ENCODE measurements at places on chromosomes 3 and 15.
A peak's percentile ranks its signal among the peaks of the same experiment; 100 is the strongest.

- DNase-seq: no peak
Observed at GRCh38 chr3:157100608-157101396, 59.1 kb downstream of the CCNL1 start.

DNA sequence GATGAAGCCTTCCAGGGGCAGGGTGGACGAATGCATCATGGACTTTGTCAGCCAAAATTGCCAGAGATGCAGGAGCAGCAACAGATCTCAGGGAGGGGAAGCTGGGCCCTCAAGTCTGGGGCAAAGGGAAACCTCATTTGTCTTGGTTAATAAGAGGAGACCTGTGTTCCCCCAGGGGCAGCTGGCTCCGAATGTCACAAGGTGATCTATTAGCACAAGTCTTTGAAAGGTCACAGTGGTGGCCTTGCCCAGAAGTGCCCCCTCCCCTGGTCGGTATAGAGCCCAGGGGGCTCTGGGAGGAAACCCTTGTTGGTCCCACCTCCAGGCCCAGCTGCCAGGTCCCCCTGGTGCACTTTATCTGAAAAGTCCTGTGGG, 46.2 kb downstream of the ABTB1 start:
- DNase-seq: no peak

DNA sequence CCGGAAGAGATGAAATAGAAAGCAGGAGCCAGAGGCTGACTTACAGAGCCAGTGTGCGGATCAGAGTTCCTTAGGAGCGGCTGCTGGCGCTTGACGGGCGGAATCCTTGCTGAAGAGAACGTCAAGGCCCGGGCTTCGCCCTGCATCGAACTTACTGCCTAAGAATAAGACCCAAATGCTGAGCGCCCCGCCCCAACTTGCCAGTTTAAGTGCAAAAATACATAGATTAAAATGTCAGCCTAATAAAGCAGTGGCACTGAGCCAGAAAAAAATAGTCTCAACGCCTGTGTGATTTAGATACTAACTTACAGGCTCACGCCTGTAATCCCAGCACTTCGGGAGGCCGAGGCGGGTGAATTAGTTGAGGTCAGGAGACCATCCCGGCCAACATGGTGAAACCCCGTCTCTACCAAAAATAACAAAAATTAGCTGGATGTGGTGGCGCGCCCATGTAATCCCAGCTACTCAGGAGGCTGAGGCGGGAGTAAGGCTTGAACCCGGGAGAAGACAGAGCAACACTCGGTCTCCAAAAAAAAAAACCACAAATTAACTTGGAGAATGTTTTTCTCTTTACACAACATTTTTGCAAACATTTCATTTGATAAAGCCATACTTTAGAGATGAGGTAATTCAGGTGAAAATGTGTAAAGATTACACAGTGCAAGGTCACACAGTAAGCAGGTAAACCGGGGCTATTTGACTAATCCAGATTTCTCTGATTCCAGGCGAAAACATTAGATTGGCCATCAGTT, 1.2 kb upstream of the UBP1 start:
- DNase-seq: peak; percentile 74

- no peak for DNase-seq
Observed at GRCh38 chr15:35209838-35210237, 124.7 kb upstream of the NANOGP8 start.

- no peak for DNase-seq
Observed at GRCh38 chr15:67554580-67554979, 12.1 kb downstream of the MAP2K5 start.

- DNase-seq: no peak
Observed at GRCh38 chr3:23738944-23739343, 66.8 kb upstream of the UBE2E1 start.

GRCh38 chr3:124760601-124761000, 30.3 kb downstream of the UMPS start:
- DNase-seq: no peak

- peak; percentile 73 for DNase-seq
Observed at GRCh38 chr3:67018105-67018788, 20.1 kb downstream of the KBTBD8 start.

- no peak for DNase-seq
Observed at GRCh38 chr3:192651836-192652512, 75.4 kb downstream of the FGF12 start.

DNA sequence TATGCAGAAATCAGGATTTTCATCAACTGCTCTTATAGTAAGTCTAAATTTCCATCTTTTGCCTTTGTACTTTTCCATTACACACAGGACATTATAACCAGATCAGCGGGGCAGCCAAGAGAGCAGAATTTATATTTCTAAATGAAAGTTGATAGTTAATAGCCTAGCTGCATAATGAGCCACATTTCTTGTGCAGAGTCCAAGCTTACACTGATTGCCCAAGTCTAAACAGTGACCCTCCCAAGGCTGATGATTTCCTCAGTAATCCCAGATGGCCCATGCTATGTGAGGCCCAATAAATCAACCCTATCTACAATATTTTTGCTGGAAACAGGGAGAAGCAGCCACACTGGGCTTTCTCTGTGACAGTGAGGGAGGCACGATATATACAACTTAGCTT, 475.8 kb upstream of the KCNMB2 start:
- DNase-seq: no peak

- DNase-seq: no peak
Observed at GRCh38 chr3:20218215-20218614, 32.2 kb upstream of the SGO1 start.

GRCh38 chr3:132071043-132071442, 36.2 kb upstream of the CPNE4 start:
- DNase-seq: no peak

DNA sequence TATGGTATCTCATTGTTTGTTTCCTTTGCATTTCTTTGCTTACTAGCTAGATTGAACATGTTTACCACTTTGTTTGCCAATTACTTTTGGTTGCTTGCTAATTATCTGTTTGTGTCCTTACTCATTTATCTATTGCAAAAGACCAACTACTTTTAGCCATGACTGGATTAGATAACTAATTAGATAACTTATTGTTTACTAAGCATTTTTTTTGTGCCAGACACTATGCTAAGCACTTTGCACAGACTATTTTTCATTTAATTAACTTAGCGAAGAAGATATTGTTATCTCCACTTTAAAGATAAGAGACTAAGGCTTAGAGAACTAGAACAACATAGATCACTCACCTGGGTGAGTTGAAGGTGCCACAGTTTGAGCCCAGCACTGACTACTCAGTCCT, 16.9 kb upstream of the ZFAND6 start:
- no peak for DNase-seq

DNA sequence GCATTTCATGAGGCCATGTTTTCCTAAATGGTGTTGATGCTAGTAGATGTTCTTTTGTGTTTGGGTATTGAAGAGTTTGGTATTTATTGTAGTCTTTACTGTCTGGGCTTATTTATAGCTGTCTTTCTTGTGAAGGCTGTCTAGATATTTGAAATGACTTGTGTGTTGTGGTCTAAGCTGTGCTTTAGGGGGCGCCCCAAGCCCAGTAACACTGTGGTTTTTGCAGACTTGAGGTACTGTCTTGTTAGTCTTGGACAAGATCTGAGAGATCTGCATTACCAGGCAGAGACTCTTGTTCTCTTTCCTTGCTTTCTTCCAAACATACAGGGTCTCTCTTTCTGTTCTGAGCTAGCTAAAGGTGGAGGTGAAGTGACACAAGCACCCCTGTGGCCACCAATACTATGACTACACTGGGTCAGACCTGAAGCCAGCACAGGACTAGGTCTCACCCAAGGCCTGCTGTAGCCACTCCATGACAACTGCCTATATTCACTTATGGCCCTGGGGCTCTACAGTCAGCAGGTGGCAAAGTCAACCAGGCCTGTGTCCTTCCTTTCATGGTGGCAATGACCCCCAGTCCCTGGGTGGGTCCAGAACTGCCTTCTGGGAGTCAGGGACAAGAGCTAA, 152.1 kb upstream of the TBC1D5 start:
- no peak for DNase-seq

DNA sequence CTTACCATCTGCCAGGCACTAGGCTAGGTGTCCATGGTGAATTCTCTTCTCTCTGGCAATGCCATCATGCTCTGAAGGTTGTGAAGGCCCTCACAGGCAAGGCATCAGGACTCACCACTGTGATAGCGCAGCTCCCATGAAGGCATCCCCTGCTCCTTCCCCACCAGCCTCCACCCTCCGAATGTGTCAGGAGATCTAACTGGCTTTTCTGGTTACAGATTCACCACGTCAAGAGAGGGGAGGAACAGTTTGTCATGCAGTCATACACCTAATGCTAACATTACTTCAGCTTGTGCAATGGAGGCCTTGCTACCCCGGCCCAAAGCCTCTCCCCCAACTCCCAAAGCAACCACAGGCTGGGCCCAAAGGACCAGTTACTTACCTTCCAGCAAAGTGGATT, 8.9 kb upstream of the CMTM8 start:
- DNase-seq: no peak

DNA sequence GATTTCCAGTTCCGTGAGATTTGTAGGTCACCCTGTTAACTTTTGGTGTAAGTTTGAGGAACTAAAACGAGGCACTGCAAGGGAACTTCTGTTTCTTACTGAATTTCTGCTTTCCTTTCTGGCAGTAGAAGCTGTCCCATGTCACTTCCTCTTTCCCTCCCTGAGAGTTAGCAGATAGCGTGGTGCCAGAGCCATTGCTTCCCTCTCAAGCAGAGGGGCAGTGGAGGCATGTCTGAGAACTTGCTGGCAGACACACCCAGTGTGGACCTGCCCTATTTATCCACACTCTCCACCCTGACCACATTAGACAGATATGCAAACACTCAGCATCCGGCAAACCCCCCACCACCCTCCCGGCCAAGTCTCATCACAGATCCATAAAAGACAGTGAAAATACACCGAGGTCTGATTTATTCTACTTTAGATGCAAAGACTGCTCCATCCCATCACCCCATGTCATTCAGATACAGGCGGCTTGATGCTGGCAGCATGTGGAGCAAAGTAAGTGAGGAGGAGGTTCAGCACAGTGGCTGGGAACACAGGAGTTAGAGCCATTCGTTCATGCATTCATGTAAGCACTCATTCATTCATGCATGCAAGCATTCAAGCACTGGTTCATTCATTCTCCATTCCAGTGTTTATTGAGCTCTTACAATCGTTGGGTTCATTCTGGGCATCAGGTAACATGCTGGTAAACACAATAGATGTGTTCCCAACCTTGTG, 324.7 kb downstream of the SHQ1 start:
- DNase-seq: peak; percentile 42

GRCh38 chr3:170631755-170632488, 46.0 kb upstream of the SLC7A14 start:
- DNase-seq: no peak

GRCh38 chr3:113948015-113948917, 453 bp downstream of the ZDHHC23 start:
- DNase-seq: peak; percentile 34

DNA sequence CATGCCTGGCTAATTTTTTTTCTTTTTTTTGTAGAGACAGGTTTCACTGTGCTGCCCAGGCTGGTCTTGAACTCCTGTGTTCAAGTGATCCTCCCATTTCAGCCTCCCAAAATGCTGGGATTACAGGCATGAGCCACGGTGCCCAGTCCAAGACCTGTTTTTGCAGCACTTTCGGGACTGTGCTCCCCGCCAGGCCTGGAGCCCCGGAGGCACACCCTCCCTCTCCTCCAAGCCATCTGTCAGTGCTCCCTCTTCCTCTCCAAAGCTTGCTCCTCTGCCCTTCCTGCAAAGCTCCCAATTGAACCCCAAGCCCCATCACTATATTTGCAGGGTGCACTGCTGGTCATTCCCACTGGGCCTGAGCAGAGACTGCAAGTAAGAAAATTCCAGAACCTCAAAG, 98.1 kb downstream of the CORO2B start:
- DNase-seq: no peak

- DNase-seq: no peak
Observed at GRCh38 chr15:78907577-78907976, 34.9 kb downstream of the MORF4L1 start.

DNA sequence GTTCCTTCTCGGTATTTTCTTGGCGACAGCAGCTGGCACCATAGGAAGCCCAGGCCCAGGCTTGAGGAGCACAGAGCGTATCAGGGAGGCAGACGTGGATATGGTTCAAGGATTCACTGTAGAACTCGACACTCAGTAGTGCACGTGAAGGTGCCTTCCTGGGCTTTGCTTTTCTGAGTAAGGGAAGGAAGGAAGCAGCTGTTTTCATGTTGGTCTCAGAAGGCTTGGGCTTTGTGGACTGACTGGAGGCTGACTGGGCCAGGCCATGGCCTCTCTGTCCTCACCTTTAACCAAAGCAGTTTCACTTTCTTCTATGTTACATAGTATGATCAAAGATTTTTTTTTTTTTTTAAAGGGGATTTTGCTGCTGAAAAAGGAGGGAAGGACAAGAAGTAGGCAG, 6.9 kb upstream of the GHRL start:
- DNase-seq: no peak

GRCh38 chr3:50157827-50158529, 2.9 kb downstream of the SEMA3F start:
- no peak for DNase-seq

- DNase-seq: peak; percentile 33
Observed at GRCh38 chr3:61239871-61240270, 11.4 kb downstream of the FHIT start.

All from left ventricle myocardium superior (tissue), 1 donor.